ENCODE measurements at places on chromosomes 5 and 9. TPM values are rescaled to one million over a fixed set of nuclear protein-coding genes. Genes with fewer than 3 reads are reported as not detected.

DNA sequence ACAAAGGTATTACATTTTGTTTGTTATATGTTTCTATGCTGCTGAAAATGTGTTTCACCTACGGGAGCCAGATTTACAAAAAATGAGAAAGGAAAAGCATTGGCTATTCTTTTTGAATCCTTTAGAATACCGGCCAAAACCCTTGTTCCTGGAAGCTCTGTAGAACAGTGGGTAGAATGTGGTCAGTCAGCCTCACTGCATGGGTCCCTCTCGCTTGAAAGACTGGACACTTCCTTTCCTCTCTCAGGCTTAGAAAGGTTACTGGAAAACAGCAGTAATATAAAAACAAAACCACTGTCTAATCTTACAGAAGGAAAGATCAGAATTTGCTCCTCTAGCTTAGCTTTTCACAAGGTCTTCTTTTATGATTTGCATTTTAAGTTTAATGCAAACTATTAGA, 45.1 kb downstream of the OSTF1 start:
- peak; percentile 45 for DNase-seq

DNA sequence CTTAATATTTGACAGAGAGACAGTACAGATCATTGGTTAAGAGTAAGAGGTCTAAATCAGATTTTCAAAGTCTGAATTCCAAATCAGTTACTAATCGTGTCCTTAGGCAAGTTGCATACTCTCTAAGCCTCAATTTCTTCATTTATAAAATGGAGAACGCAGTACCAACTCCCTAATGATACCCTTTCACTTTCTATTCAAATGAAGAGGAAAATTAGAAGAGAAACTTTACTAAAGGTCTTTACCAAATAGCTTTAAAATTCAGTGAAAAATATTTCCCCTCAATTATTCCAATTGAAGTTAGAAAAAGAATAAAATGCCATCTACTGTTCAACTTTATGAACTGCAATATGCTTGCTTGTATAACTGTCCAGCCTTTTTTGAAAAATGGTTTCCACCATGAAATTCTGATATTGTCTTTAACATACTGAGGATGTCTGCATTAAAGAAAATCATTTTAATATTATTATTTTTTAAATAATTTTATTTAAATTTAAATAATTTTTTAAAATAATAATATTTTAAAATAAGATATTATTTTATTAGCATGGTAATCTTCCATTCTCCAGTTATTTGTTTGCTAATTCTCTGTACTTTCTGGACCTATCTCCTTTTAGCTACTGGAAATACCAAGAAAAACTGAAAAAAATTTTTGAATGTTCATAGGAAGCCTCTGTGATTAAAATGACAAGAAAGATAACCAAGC, 36.0 kb downstream of the POC5 start:
- peak; percentile 33 for DNase-seq

DNA sequence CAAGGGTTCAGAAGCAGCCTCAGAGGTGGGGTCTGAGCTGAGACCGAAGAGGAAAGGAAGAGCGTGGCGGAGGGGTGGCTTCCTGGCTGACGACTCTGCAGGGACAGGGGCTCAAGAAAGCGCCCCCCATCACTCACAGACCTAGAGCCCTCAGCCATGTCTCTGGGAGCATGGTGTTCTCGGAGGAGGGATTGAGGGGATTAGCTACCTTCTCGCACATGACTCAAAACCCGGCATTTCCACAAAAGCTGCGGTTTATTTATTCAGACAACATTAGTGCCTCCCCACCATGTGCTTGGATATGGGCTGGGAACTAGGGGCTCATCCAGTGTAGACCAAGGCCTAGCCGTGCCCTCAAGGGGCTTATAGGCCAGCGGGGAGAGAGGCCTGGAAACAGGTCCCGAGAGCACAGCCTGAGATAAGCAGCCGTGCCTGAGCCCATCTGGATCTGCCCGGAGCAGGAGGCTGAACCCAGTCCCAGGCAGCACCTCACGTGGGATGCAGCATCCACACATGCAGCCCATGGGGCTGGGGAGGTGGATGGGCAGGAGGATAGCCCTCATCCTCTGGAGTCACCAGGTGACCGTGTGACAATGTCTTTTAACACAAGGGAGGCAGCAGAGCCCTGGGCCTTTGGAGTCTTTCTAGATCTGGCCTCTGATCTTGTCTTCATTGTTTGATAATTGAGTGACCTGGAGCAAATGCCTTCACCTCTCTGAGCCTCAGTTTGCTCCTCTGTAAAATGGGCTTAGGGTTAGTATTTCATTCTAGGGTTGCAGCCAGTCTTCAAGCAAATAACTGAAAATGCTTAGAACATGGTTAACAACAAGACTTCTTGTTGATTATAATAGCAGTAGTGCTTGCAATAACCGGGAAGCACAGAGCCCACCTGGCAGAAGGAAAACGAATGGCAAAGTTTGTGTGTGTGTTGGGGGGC, 878 bp upstream of the HMCN2 start:
- DNase-seq: no peak

Gene GLE1
- 26.3 TPM for total RNA-seq

Gene CNTLN
- total RNA-seq: 10.1 TPM

DNA sequence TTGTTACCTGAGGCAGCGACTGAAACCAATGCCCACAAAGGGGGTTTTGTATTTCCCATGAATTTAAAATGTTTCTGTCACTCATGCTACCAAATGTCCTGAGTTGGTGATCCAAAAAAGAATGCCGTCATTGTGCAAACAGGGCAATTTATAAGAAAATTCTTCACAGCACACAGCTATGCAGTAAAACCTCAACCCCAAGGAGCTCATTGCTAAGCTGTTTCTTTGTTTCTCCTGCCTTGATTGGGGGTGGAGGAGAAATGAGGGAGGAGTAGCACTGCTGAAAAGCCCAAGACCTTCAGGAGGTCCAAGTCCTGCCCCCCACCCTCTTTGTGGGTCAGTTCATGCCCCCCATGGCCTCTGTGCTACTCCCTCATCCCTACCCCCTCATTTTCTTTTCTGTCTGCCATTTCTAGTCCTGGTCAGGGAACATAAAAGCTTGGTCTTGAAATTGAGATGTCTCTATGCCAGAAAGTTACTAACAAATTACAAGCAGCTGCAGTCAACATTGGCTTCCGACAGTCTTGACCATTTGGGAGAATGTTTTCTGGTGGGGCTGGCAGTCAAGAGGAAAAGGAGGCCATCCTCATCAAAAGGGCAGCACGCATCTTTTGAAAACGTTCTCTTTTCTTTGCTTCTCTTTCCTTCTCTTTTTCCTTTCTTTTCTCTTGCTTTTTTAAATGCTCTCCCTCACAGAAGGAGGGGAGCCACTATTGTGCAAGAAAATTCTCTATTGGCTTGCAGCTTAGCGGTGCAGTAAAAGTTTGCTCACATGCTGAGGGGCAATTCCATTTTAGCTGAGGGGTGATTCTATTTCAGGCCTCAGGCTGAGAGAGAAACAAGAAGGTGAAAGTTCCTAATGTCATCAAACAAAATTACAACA, 133.3 kb downstream of the GCNT1 start:
- peak; percentile 45 for DNase-seq
